Glutamatergic neuron (in vitro differentiated cells): ENCODE measurements at places on chromosomes 7 and 10. TPM values are rescaled to one million over a fixed set of nuclear protein-coding genes. Genes with fewer than 3 reads are reported as not detected.
A peak's percentile ranks its signal among the peaks of the same experiment; 100 is the strongest.

Gene MPP7
- 19.0 TPM for total RNA-seq

DNA sequence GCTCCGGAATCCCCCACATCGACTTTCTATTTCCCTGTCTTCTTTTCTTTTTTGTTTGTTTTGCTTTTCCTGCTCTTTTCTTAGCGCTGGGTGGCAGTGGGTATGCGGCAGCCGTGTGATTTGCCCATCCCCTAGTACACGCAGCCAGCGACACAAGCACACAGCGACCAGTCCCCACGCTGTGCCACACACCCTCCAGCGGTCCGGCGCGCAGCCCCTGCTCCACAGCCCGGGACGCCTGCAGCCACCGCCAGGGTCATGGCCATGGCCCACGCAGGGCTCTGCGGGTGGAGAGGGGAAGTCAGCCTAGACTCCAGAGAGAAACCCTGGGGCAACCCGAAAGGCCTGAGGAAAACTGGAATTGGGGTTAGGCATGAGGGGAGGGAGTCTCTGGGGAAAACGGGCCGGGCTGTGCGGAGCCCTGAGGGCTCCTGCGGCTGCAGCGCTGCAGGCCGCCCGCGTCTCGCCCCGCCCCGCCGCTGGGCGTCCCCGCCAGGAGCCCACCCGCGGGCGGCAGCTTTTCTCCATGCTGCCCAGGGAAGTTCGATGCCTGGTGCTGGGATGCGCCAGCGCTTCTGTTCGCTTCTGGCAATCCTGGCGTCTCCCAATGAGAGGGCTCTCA, 2.5 kb downstream of the CHRM2 start:
- peak; percentile 57 for DNase-seq

Gene OPN4
- not detected for total RNA-seq

- DNase-seq, result no peak
Measured at GRCh38 chr10:72697716-72698115, 5.8 kb downstream of the MCU start.

- no peak for DNase-seq
Measured at GRCh38 chr7:111780527-111780926, 218.2 kb upstream of the IMMP2L start.

- DNase-seq, result no peak
Measured at GRCh38 chr10:90398566-90398965, 459.3 kb downstream of the HTR7 start.

DNA sequence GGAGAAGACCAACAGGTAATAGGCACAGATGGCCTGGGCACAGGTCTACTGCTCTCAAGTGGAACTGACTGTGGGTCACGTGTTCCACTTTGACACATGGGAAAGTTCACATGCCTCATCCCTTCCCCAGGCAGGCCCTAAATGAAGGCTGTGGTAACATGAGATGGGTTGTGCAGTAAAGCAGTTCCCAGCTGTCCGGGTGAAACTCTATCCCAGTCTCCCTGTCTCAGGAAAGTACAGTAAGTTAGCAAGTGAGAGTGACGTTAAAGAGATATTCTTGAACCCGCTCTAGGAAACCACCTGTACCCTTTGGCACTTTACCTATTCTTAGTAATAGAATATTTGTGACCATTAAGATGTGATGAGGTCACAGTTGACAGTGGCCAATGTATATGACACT, 343.7 kb upstream of the AOAH start:
- DNase-seq, result peak; percentile 39

DNA sequence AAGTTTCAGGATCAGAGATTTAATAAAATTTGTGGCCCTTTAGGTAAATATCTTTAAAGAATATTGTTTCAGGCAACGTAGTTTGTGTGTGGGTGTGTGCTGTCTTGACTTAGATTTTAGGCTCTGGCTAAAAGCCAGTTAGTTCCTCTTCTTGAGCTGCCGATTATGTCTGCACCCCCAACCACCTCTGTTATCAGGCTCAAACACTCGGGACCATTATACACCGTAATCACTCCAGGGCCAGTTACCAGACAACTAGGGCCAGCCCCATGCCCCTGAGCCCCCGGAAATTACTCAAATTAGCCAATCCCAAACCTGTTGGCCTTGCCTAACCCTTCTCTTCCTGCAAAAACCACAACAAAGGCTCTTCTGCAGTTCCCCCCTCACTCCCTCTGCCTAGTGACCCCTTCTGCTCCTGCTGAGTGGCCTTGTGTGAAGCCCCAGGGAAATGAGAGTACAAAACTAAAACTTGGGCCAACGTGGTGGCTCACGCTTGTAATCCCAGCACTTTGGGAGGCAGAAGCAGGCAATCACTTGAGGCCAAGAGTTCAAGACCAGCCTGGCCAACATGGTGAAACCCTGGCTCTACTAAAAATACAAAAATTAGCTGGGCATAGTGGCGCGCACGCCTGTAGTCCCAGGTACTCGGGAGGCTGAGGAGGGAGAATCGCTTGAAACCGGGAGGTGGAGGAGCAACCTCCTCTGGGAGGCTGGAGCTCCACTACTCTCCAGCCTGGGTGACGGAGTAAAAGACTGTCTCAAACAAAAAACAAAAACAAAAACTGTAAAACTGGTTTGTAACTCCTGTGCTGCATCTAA, 9.2 kb upstream of the HNRNPF start:
- DNase-seq, result no peak

DNA sequence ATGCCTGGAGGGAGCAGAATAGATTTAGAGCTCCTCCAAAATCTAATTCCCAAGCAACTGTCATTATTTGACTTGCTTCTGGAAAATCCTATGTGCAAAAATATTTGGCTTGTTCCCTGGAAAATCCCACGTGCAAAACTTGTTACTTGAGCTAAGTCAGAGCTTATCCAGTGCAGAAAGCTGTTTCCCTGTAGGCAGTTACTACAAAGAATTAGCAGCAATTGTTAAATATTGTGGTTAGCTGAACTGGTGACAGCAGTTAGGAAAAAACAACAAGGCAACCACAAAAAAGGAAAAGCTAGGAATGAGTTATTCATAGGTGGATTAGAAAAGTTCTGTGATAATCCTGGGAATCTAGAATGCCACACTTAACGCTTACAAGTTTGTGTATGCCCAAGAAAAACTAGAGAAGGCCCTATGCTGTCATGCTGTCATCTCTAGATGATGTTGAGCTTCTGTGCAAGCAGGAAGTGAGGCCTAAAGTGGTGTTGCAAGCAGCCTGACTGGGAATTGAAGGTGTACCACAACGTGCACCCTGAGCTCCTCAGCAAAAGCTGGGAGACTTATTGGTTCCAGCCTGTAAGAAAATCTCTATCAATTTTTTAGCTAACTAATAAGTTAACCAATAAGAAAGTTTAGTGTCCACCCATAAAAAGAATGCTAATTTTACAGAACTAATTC, 738.6 kb upstream of the LRRTM3 start:
- no peak for DNase-seq

- DNase-seq, result no peak
Measured at GRCh38 chr7:107638594-107638993, 22.0 kb upstream of the SLC26A4 start.

Gene ZMIZ2
- 291 TPM for total RNA-seq

DNA sequence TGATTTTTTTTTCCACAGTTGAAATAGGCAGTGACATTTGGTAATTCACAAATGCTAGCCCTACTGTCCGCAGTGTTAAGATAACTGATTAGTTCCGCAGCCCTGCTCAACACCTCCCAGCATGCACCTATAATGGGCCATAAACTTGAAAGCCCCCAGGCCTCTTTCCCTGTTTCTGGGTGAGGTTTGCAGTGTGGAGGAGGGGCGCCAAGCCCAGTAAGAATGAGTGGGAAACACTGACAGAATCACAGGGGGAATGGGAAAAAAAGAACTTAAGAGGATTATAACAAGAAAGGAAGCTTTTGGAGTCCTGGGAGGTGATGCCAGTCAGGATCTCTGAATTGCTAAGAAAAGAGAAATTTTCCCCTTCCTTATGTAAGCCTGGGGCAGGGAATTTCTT, 39.6 kb upstream of the SP8 start:
- DNase-seq, result no peak

GRCh38 chr10:96419351-96419750, 60.5 kb upstream of the OPALIN start:
- no peak for DNase-seq

Gene SEC31B
- 22.3 TPM for total RNA-seq

Gene PRRT4
- not detected for total RNA-seq

Gene PITX3
- total RNA-seq, result not detected

Gene INMT
- total RNA-seq, result 1.7 TPM

Gene CRPPA
- total RNA-seq, result 5.3 TPM

GRCh38 chr10:26725837-26726727, 28.6 kb downstream of the PDSS1 start:
- peak; percentile 40 for DNase-seq

DNA sequence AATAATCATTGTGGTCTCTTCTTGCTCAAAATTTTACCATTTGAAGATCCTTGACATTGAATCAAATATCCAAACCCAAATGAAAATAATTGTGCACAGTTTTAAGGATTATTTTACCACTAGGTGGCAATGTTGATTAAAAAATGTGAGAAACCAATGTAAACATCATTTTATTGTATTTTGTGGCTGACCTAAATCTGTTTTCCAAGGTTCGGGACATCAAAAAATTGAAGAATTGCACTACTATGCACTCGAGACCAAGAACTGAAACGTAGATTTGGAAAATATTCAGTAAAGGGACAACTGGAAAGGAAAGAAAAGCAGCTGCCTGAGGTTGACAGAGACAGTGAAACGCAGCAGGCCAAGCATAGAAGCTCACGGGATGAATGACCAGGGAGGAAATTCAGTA, 259.3 kb downstream of the SNX13 start:
- DNase-seq, result no peak

Gene C10orf67
- total RNA-seq, result not detected

Gene GRM8
- 7.8 TPM for total RNA-seq

- DNase-seq, result no peak
Measured at GRCh38 chr7:116569737-116570136, 44.9 kb downstream of the CAV1 start.

DNA sequence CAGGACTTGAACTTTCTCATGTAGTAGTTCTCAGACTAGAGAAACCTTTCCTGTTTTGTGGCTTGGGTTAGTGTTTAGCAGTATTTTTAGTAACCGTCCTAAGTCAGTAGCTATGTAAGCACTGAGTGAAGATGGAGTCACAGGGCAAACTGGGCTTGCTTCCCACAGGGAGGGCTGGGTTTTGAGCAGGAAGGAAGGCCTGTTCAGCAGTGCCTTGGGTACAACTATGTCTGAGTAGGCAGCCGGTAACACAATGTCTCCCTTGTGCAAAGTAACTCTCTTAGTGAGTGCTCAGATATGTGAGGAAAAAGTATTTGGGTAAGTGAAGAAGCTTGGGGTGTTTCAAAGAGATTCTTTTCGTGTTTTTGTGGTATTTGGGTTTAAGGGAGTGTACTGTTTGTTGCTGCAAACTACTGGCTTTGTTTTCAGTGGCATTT, 96.4 kb downstream of the CCSER2 start:
- no peak for DNase-seq

- no peak for DNase-seq
Measured at GRCh38 chr10:131954356-131954965, 27.3 kb downstream of the BNIP3 start.

- DNase-seq, result no peak
Measured at GRCh38 chr7:49631960-49632359, 141.5 kb upstream of the VWC2 start.

Gene ARHGAP22
- 10.0 TPM for total RNA-seq

DNA sequence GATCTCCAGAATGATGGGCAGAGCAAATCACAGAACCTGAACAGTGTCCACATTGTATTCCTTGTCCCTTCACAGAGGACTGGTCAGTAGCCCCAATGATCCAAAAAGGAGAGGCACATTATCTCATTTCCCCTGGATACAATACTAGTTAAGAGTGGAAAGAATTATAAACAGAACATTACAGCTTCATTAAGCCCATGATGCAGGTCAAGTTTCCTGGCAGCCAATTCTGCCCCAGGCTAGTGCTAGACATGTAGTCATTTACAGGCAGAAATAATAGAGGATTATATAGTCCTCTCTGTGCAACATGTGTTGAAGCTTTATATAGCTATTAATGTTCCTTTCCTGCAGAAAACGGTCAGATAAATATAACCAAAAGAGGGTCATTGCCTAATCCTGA, 124.3 kb upstream of the WNT16 start:
- no peak for DNase-seq

Gene DHX32
- total RNA-seq, result 11.3 TPM

Gene MMS19
- 139 TPM for total RNA-seq

- no peak for DNase-seq
Measured at GRCh38 chr10:8255301-8255700, 200.8 kb downstream of the GATA3 start.

DNA sequence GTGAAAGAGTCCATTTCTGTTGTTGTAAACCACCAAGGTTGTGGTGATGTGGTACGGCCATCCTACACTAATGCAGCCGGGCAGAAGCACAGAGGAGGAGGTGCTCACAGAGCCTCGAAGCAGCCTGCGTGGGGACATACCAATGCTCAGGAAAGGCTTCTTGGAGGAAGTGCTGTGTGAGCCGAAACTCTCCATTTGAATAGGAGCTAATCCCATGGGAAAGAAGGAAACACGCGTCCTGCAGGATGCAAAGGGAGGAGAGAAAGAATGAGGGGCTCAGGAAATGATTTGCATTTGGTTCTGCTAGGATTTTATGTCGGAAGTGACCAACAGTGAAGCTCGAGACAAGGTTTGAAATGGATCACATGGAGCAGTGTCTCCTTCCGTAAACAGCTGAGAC, 477.9 kb upstream of the ANKRD30A start:
- no peak for DNase-seq

Gene RASSF4
- total RNA-seq, result 137 TPM

GRCh38 chr10:71608819-71609768, 110.5 kb downstream of the C10orf105 start:
- peak; percentile 92 for DNase-seq

Gene OR6B1
- total RNA-seq, result not detected

DNA sequence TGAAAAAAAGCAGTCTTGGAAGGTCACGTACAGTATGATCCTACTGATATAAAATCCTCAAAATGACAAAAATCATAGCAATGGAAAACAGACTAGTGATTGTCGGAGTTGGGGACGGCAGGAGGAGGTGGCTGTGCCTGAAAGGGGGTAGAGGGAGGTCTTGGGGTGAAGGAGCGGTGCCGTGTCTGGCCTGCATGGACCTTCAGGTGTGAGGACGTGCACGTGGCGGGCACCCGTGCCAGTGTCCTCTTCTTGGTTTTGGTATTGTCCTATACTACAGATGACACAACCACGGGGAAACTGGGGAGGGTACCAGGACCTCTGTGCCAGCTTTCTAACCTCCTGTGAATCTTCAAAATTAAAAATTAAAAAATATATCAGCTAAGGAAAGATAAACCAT, 73.0 kb downstream of the COBL start:
- no peak for DNase-seq

Gene TMEM273
- 0.39 TPM for total RNA-seq

Gene WEE2
- total RNA-seq, result not detected

Gene FAM131B
- total RNA-seq, result 111 TPM

- no peak for DNase-seq
Measured at GRCh38 chr10:124625831-124626238, 118.3 kb downstream of the FAM53B start.

GRCh38 chr7:27661811-27662489, 733 bp downstream of the HIBADH start:
- DNase-seq, result no peak
